Myometrial cell (primary cell): ENCODE measurements at places on chromosomes 3 and 15. TPM values are rescaled to one million over a fixed set of nuclear protein-coding genes. Genes with fewer than 3 reads are reported as not detected.

HRG gene
- not detected in 2 replicates for total RNA-seq

CHDH gene
- total RNA-seq = under 0.01 TPM in 1 of 2 replicates, not detected in the other

ARGFX gene
- total RNA-seq = not detected in 2 replicates

BFSP2 gene
- not detected in 2 replicates for total RNA-seq

KIF9 gene
- total RNA-seq = 12.6 and 34.9 TPM in 2 replicates

KNSTRN gene
- 43.2 and 47.3 TPM in 2 replicates for total RNA-seq
